ENCODE measurements at places on chromosomes 2 and 18.

- peak overlapping the region; percentile 16 for H3K27ac ChIP-seq
- H3K36me3 ChIP-seq = no peaks in the 10 kb centered on the region
- H3K4me3 ChIP-seq = no peak overlapping the region
- DNase-seq = peak; percentile 39
These were observed 199.4 kb downstream of the NYAP2 start for GRCh38 chr2:225598897-225599296.

GRCh38 chr18:76459687-76460350, 35.2 kb downstream of the ZNF516 start:
- peaks cover 19% of the 10 kb centered on the region for H3K36me3 ChIP-seq
- H3K27ac ChIP-seq = peak overlapping the region; percentile 95
- H3K4me1 ChIP-seq = peaks cover 44% of the 10 kb centered on the region
- DNase-seq = peak; percentile 88
- H3K4me3 ChIP-seq = peak overlapping the region; percentile 67

GRCh38 chr2:31226266-31226665, 7.7 kb upstream of the EHD3 start:
- no peak overlapping the region for H3K27ac ChIP-seq
- H3K36me3 ChIP-seq = no peaks in the 10 kb centered on the region
- no peak overlapping the region for H3K4me3 ChIP-seq
- no peaks in the 10 kb centered on the region for H3K27me3 ChIP-seq

- DNase-seq = peak; percentile 46
- no peaks in the 10 kb centered on the region for H3K27me3 ChIP-seq
- no peaks in the 10 kb centered on the region for H3K4me1 ChIP-seq
- no peak overlapping the region for H3K27ac ChIP-seq
- H3K36me3 ChIP-seq = peaks cover 91% of the 10 kb centered on the region
- no peak overlapping the region for H3K4me3 ChIP-seq
These were observed 36.6 kb downstream of the VAPA start for GRCh38 chr18:9950289-9951016.

GRCh38 chr18:35174093-35174731, 66.6 kb upstream of the ZNF397 start:
- no peak overlapping the region for H3K27ac ChIP-seq
- no peak overlapping the region for H3K4me3 ChIP-seq

DNA sequence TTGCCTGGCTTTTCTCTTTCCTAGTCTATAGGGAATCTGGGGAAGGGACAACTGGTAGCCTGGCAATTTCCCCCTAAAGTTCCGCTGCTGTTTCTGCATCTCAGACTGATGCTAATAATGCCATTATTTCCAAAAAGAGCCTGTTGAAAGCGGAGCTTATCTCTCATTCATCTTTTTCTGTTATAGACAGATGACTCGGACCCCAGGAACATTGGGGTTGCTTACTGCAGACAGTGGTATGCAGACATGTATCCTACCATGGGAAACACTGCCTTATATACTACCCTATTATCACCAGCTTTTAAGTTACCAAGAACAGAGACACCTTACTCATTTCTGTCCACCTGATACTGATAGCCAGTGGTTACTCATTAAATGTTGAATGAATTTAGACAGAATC, 15.3 kb downstream of the ETAA1 start:
- H3K36me3 ChIP-seq = peaks cover 45% of the 10 kb centered on the region
- H3K27me3 ChIP-seq = no peaks in the 10 kb centered on the region
- no peak overlapping the region for H3K4me3 ChIP-seq
- no peaks in the 10 kb centered on the region for H3K4me1 ChIP-seq

- H3K36me3 ChIP-seq = no peaks in the 10 kb centered on the region
- peaks cover 7% of the 10 kb centered on the region for H3K4me1 ChIP-seq
- no peak overlapping the region for H3K27ac ChIP-seq
- no peaks in the 10 kb centered on the region for H3K27me3 ChIP-seq
- no peak for DNase-seq
These were observed 374.2 kb upstream of the ID2 start for GRCh38 chr2:8307606-8308180.

GRCh38 chr2:120779781-120780283, 44.2 kb downstream of the GLI2 start:
- peak; percentile 93 for DNase-seq
- peaks cover 52% of the 10 kb centered on the region for H3K4me1 ChIP-seq
- H3K36me3 ChIP-seq = peaks cover 1% of the 10 kb centered on the region
- no peak overlapping the region for H3K4me3 ChIP-seq
- peak overlapping the region; percentile 83 for H3K27ac ChIP-seq

DNA sequence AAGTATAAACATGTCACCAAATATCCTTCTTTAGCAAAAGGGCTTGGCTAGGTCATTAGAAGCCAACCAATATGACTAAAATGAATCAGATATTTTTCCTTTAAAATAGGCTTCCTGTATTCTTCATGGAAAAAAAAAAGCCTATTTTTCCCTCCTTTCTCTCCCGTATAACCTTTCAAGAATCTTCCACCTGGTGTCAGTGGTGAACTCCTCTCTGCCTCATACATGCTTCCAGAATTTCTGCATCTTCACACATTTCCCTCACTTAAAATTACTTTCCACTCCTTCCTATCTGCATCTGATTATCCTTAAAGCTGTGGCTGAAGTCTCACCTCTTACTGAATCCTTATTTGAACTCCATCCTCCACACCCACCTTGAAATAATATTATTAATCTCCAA, 116.9 kb upstream of the FANCL start:
- no peaks in the 10 kb centered on the region for H3K4me1 ChIP-seq
- no peak overlapping the region for H3K4me3 ChIP-seq
- no peaks in the 10 kb centered on the region for H3K27me3 ChIP-seq
- H3K36me3 ChIP-seq = no peaks in the 10 kb centered on the region

GRCh38 chr18:48600456-48601090, 61.7 kb downstream of the CTIF start:
- no peaks in the 10 kb centered on the region for H3K27me3 ChIP-seq
- H3K4me1 ChIP-seq = peaks cover 19% of the 10 kb centered on the region
- peaks cover 11% of the 10 kb centered on the region for H3K36me3 ChIP-seq
- DNase-seq = peak; percentile 43
- no peak overlapping the region for H3K27ac ChIP-seq

DNA sequence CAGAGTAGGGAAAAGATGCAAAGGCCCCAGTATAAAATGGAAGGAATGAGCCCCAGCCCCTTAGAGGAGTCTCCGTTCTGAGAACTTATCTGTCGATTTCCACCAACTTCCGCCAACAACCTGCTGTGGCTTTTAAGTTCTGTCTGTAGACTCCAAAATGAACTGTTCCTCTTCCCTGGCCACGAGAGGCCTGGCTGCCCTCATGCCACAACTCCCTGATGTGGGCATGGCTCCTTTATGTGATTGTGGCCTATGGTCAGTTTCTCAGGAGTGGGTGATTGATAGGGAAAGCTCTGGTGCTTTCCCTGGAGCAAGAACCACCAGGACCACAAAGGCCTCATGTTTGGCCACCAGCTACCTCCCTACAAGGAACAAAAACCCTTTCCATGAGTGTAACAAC, 18.8 kb upstream of the CD207 start:
- no peaks in the 10 kb centered on the region for H3K36me3 ChIP-seq
- no peak for DNase-seq
- no peak overlapping the region for H3K27ac ChIP-seq
- H3K27me3 ChIP-seq = peaks cover 43% of the 10 kb centered on the region
- no peaks in the 10 kb centered on the region for H3K4me1 ChIP-seq

- no peaks in the 10 kb centered on the region for H3K27me3 ChIP-seq
- H3K4me3 ChIP-seq = no peak overlapping the region
- no peak for DNase-seq
- peaks cover 13% of the 10 kb centered on the region for H3K4me1 ChIP-seq
These were observed 33.2 kb downstream of the ANKRD29 start for GRCh38 chr18:23629444-23629946.

DNA sequence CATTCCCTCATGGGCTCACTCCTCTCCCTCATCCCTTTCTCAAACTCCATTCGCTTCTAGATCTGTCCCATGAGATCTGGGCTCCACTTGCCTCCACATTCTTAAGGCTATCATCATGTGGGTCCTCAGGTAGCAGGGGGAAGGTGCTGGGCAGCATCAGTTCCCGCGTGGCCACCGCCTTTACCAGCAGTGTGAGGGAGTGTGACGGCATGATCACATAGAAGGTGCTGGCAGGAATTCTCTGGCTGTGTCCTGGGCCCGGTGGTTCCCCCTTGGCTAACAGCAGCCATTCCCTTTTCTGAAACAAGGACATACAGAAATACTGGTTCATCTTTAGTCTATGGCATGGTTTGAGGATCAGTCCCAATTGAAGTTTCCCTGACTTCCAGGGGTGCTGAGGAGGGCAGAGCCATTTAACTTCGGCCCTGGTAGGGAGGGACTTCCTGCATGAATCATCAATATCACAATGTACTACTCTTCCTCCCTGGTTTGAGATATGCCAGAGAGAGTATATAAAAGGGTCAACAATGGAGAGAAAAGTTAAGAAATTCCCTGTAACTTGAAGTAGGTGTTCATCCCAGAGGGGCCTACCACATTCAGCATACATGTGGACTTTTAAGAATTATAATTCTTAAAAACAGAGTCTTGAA, 7.7 kb downstream of the DOK1 start:
- no peak overlapping the region for H3K27ac ChIP-seq
- peaks cover 8% of the 10 kb centered on the region for H3K4me1 ChIP-seq
- no peaks in the 10 kb centered on the region for H3K36me3 ChIP-seq
- H3K27me3 ChIP-seq = no peaks in the 10 kb centered on the region
- no peak for DNase-seq
- no peak overlapping the region for H3K4me3 ChIP-seq

- peaks cover 5% of the 10 kb centered on the region for H3K4me1 ChIP-seq
- H3K4me3 ChIP-seq = no peak overlapping the region
- H3K27ac ChIP-seq = no peak overlapping the region
- peak; percentile 14 for DNase-seq
- no peaks in the 10 kb centered on the region for H3K36me3 ChIP-seq
These were observed 29.3 kb downstream of the SLC14A1 start for GRCh38 chr18:45753286-45753685.

DNA sequence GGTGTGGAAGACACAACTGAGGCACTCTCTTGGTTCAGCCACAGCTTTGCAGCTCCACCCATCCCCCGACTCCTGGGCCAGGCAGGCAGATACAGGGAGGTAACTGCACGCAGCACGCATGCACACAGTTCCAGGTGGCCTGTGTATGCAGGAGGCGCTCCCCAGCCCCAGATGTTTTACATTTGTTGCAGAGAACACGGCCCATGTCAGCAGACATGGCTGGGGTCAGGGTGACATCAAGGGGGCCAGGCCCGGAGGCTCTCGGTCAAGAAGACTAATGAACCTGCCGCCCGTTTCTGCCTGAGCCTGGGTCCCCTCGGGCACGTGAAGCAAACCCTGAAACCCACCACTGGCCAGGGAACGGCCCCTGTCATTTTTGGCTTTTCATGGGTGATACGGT, 57.3 kb downstream of the TWIST2 start:
- no peak for DNase-seq
- H3K4me1 ChIP-seq = peaks cover 5% of the 10 kb centered on the region
- no peaks in the 10 kb centered on the region for H3K27me3 ChIP-seq
- no peak overlapping the region for H3K27ac ChIP-seq
- no peaks in the 10 kb centered on the region for H3K36me3 ChIP-seq

GRCh38 chr18:46010676-46011075, 43.5 kb upstream of the EPG5 start:
- no peak overlapping the region for H3K27ac ChIP-seq
- no peaks in the 10 kb centered on the region for H3K27me3 ChIP-seq
- H3K4me1 ChIP-seq = no peaks in the 10 kb centered on the region

DNA sequence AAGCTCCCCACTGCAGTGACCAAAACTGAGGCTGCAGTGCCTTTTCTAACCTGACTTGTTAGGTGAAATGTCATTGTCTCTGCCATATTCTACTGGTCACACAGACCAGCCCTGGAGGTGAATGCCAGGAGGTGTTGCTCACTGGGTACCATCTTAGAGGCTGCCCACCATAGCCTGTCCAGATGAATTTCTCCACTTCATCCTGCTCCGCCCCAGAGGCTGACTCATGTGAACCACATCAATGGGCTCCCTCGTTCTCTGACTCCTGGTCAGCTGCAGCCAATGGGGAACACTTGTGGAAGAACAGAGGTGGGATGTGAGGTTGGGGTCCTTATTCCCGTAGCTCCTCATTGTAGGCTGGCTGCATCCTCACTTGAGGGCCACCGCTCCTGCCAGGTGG, 3.4 kb upstream of the NARS1 start:
- peak; percentile 41 for DNase-seq
- H3K36me3 ChIP-seq = no peaks in the 10 kb centered on the region
- no peak overlapping the region for H3K4me3 ChIP-seq
- no peak overlapping the region for H3K27ac ChIP-seq
- H3K27me3 ChIP-seq = no peaks in the 10 kb centered on the region
- H3K4me1 ChIP-seq = peaks cover 5% of the 10 kb centered on the region

- peaks cover 3% of the 10 kb centered on the region for H3K36me3 ChIP-seq
- DNase-seq = no peak
- no peak overlapping the region for H3K27ac ChIP-seq
- no peaks in the 10 kb centered on the region for H3K27me3 ChIP-seq
- H3K4me3 ChIP-seq = no peak overlapping the region
These were observed 2.0 kb downstream of the EIF2AK2 start for GRCh38 chr2:37154785-37155184.

GRCh38 chr2:146652311-146652710, 1192.5 kb upstream of the ACVR2A start:
- peak; percentile 62 for DNase-seq
- no peaks in the 10 kb centered on the region for H3K36me3 ChIP-seq
- no peaks in the 10 kb centered on the region for H3K27me3 ChIP-seq
- H3K4me1 ChIP-seq = no peaks in the 10 kb centered on the region
- no peak overlapping the region for H3K4me3 ChIP-seq

GRCh38 chr2:164960159-164960558, 4.8 kb upstream of the SLC38A11 start:
- H3K27ac ChIP-seq = no peak overlapping the region
- DNase-seq = no peak
- H3K4me3 ChIP-seq = no peak overlapping the region
- H3K36me3 ChIP-seq = no peaks in the 10 kb centered on the region
- H3K4me1 ChIP-seq = no peaks in the 10 kb centered on the region
